ENCODE measurements at places on chromosomes 7 and 10.

DNA sequence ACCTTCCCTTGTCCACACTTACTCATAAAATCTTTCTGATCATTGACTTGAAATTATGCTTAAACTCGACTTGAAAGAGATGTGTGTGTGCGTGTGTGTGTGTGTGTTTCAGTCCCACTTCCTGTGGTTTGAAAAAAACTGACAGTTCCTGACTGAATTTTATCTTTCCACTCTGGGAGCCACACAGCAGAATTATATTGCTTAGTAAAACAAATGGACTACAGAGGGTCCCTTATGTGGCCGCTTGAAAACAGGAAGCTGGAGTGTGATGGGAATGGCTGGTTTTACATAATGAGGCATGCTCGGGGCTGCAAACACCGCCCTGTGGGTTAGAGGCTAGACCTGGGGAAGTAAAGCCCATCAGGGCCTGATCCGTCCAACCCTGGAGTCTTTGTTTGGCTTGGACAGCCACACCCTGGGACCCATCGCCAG, 54.8 kb downstream of the LYZL1 start:
- DNase-seq, result no peak

- no peak for DNase-seq
These were observed 58.6 kb downstream of the GSDME start for GRCh38 chr7:24698531-24699266.

DNA sequence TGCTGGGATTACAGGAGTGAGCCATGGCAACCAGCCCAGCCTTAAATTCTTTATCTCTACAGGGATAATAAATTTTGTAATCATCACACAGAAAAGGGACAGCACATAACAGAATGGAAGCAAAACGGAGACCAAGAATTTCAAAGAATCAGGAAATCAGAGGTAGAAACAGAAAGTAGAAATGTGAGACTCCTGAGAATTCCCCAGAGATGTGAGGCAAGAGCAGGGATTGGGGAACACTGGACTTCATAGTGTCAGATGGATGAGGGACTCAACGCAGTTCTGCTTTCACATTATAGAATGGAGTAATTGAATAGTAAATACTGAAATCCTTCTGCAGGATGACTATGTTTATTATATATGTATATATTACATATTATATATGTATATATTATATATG, 52.5 kb upstream of the MPP7 start:
- DNase-seq, result no peak

DNA sequence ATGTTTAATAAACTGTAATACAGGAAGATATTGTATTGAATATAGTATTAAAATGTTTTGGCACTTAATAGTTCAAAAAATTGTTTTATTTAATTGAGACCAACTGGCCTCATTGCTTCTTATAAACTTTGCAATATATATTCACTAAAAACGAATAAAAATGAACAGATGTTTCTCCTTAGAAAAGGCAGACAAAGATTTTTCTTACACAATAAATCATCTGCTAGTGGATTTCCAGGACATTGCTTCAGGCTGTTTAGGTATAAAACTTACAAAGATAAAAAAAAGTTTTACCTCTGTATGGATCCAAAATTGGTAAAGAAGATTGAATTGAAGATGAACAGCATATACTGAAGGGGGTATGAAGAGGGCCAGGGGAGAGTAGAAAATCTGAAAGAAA, 143.6 kb downstream of the AGMO start:
- no peak for DNase-seq

DNA sequence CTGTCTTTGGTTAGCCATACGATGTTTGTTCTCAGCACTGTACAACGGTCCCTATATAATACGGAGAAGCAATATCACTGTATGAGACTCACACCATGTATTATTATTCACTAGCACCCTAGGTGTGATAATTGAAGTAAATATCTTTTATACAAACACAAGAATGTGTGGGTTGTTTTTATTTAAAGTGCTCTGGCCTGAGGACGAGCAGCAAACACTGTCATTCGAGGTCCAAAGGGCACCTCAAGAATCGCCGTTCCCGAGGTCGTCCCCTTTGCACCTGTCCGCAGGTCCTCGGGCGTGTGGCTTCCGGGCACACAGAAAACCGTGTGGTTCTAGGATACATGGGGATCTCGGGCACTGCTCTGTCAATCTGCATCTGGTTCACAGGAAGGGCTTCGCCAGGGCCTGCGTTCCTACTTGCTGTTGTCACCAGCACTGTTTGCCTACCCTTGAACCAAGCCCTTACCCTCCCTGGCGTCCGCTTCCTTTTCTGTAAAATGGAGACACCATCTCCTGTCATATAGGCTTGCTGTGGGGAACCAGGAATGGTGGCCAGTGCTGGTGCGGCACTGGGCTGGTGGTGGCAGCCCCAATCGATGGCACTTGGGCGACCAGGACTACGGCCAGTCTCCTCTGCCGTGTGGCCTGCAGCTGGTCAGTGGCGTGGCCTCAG, 28.5 kb upstream of the SH2B2 start:
- DNase-seq, result no peak

DNA sequence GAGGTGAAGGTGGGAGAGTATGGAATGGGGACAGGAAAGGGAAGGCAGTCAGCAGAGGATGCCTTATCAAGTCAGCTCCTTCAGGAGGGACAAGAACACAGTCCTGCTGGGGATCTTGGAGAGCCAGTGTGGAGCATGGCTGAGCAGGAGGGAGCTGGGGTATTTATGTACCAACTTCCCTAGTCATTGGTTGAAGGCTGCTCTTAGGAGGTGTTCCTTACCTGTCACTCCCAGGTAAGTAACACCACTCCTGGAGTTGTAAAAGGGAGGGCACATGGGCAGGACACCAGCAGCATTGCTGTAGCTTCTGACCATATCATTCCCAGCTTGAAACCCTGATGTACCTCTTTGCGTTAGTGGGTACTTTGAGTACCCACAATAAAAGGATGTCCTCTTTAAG, 29.8 kb downstream of the SLC29A3 start:
- DNase-seq, result no peak

DNA sequence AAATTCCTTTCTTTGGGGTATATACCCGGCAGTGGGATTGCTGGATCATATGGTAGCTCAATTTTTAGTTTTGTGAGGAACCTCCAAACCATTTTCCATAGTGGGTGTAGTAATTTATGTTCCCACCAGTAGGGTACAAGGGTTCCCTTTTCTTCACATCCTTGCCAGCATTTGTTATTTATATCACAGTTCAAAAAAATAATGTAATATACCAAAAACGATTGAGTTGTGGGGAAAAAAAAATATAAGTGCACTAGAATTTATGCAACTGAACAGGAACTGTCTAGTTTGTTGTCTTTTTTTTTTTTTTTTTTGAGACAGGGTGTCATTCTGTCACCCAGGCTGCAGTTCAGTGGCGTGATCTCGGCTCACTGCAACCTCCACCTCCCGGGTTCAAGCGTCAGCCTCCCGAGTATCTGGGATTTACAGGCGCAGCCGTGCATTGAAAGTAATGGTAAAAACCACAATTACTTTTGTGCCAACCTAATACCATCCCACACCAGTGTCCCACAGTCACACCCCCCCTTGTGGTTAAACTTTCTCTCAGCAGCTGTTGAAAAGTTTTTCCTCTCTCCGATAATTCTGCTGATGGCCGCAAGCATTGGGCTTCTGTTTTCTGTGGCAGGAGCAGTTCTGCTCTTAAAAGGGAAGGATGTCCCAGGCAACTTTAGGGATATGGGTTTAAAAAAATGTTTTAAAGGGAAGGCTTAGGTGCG, 6.8 kb upstream of the LAT2 start:
- no peak for DNase-seq

All from NCI-H2107 (cell line).